ENCODE measurements at places on chromosomes 13 and 19.

DNA sequence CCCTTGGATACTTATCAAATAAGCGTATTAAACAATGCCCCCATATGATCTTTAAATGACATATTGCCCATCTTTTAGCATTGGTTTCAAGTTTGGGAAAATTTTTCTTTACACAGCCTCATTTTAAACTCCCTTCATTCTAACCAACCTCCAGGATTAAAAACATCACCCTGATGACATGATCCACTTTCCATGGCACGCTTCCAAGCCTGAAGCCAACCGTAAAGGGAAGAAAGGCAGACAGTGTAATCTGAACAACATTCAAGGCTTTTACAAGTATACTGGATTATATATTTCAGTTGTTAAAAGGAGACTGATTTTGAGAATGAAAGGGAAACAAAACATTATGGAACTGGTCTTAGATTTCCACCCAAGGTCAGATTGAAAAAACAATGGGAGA is 1721.9 kb downstream of the OLFM4 start:
- DNase-seq: no peak

GRCh38 chr13:73765651-73766384 is 368.4 kb downstream of the KLF12 start:
- peak; percentile 83 for DNase-seq

DNA sequence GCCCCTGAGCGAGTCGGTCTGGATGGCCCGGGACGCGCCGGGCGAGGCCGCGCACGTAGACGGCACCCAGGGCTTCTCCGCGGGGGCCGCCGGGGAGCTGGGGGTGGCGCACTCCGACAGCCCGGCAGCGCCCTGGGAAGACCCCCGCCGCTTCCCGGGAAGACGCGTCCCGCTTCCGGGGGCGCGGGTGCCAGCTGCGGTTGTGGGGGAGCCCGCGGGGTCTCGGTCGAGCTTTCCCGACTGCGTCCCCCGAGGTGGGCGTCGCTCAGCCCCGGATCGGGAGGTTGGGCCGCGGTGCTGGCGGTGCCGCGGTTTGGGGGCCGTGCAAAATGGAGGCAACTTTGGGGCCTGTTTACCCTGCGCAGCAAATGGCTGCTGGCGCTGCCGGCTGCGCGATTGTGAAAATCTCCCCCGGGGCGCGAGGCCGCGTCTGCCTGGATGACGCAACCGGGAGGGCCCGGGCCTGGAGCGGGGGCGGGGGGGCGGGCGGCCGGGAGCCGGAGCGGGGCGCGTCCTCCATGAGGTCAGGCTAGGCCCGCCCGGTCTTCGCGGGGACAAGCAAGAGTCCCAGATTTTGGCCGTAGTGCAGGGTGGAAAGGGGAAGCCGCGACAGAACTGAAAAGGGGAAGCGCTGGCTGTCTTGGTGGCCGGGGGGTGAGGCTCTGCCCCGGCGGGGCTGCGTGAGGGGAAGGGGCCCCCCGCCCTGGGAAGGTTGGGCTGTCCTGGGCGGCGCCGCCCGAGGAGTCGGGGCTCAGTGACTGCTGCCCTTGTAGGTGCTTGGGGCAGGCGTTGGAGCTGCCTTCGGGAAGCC is 11.3 kb downstream of the PEAK3 start:
- peak; percentile 84 for DNase-seq

DNA sequence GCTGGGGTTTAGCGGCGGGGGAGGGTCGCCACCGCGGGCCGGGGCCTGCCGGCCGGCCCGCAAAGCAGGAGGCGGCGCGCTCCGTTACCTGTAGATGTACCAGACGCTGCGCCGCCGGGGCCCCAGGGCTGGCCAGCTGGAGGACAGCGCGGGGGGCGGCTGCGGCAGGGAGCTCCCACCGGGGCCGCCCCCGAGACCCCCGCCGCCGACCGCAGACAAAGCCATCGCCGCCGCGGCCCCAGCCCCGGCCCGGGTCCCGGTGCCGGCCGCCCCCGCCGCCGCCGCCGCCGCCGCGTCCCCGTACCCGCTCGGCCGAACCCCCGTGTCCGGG is 24.8 kb downstream of the SHANK1 start:
- DNase-seq: no peak

GRCh38 chr19:5250127-5250659 is 90.4 kb downstream of the PTPRS start:
- DNase-seq: no peak

- DNase-seq: no peak
These were observed 5.6 kb downstream of the KLK2 start for GRCh38 chr19:50878851-50879250.

- no peak for DNase-seq
These were observed 223.1 kb downstream of the NBEA start for GRCh38 chr13:35165205-35165604.

DNA sequence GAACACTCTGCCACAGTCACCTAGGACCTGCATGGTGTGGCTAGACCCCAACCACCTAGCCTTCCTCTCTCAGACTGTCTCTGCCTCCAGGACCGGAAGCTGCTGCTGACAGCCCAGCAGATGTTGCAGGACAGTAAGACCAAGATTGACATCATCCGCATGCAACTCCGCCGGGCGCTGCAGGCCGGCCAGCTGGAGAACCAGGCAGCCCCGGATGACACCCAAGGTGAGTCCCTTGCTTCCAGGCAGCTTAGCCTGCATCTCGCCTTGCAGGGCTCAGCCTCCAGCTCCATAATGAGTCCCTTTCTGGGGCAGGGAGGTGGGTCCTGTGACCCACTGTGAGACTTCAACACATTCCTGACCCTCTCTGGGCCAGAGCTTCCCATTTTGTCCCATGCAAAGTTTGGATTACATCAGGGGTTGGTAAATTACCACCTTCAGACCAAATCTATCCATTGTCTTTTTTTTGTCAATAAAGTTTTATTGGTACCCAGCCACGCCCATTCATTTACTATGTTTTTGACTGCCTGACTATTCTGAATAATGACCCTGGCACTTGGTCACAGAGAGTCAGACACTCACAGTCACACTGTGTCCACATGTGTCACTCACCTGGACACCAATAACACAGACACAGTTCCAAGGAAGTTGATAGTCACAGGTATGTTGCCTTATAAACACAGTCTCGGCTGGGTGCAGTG is 13.4 kb downstream of the PKN1 start:
- DNase-seq: no peak

DNA sequence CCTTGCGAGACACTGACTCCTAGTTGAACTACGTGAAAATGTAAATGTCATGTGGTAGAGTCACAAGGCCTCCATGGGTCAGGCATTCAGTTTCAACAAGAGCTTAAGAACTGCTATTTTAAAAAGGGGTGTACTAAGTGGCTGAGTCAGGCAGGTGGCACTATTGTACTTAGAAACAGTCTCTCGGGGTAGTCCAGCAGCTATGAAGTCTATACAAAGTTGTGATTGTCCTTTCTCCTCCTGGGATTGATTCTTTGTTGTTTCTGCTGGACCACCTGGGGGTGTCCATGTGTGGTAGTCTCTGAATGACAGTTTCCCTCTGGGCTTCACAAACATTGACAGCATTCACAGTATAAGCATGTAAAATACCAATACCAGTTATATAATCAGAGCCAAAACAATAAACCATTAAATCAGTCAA is 33.0 kb downstream of the UGGT2 start:
- peak; percentile 50 for DNase-seq

GRCh38 chr13:99985241-99985874 is 3.8 kb downstream of the ZIC2 start:
- DNase-seq: no peak

- no peak for DNase-seq
These were observed 22.7 kb downstream of the FAM187B start for GRCh38 chr19:35205733-35206323.

GRCh38 chr19:610801-611480 is 21.3 kb downstream of the HCN2 start:
- peak; percentile 88 for DNase-seq

DNA sequence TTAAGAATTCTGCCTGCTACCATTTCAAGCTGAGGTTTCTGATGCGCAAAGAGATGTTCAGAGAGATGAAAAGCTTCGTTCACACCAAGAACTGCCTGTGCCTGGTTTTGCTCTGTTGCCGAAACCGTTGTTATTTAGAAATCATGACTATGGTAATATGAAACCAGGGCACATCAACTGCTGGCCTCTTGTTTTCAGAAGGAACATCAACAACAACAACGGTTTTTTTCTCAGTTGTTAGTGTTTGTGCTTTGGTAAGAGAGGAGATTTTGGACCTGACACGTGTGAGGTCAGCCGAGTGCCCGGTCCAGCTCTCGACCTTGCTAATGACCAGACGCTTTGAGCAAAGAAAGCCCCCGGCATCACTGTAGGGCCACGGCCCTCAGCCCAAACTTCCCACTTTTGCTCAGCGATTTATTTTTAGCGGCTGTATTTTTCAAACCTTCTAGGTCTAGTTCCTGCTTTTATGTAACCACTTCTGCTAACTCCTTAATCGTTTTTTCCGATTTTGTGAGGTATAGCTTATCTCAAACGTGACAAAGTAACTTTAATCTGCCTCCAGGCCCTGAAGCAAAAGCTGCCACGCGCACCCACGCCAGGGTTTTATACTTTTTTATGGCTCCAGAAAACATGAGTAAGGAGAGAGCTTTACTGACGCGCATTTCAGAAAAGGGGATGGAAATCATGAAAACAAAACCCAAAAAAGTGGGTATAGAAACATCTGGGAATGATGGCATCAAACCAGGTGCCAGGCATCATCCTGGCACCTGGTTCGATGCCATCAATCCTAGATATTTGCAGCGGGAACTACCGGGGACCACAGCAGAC is 42.0 kb downstream of the KLF2 start:
- DNase-seq: no peak

- peak; percentile 65 for DNase-seq
These were observed 109.7 kb downstream of the NUFIP1 start for GRCh38 chr13:44879452-44880058.

DNA sequence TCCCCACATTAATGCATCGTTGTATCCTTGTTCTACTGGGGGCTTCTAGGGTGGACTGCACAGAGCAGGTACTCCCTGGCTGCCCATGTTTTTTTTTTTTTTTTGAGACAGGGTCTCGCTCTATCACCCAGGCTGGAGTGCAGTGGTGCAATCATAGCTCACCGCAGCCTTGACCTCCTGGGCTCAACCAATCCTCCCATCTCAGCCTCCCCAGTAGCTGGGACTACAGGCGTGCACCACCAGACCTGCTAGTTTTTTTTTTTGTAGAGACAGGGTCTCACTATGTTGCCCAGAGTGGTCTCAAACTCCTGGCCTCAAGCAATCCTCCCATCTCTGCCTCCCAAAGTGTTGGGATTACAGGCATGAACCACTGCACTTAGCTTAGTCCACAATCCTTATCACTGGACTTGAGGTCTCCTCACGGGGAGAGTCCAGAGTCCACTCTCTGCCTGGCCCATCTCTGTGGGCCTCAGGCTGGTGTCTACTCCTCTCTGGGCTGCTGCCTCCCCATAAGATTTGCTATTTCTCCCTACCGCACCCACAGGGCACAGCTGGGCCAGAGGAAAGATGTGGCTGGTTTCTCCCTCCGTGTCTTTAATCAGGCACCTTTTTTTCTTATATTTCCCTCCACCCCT is 50.4 kb upstream of the CYP4F8 start:
- no peak for DNase-seq

DNA sequence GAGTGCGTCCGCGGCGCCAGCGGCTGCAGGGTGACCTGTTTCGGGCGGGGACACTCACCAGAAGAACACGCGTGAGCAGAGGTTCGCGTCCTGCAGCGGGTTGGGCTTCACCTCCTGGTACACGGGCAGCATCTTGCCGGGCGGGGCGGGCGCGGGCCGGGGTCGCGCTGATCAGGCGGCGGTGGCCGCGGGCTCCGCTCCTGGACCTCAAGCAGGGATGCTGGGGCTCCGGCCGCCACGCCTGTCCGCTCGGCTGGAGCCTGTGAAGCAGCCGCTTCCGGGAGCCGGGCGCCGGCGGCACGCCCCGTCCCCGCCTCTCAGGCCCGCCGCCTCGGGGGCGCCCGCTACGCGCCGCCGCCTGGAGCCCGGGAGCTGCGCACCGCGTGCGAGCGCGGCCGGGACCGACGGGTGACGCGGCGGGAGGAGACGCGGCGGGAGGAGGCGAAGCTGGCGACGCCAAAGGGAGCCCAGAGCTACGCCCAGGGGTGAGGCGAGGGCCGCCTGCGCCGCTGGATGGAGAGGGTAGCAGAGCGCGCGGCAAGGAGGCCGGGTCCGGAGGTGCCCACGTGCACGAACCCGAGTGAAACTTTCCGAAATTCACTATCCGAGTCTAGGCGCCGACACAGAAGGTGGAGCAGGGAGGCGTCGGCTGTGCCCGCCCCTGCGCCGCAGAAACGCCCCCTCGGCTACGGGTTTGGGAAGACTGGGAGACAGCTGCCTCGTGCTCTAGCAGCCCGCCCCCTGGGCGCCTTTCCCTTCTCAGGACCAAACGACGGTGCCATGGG is at the start of gene ABCC4:
Gene ABCC4 (minus strand): TSS at position 269 of the 785 bp plus-strand sequence. CDS start 137 bp downstream, at position 132.
- DNase-seq: peak; percentile 78

- no peak for DNase-seq
These were observed 20.9 kb downstream of the TFDP1 start for GRCh38 chr13:113605461-113605860.

DNA sequence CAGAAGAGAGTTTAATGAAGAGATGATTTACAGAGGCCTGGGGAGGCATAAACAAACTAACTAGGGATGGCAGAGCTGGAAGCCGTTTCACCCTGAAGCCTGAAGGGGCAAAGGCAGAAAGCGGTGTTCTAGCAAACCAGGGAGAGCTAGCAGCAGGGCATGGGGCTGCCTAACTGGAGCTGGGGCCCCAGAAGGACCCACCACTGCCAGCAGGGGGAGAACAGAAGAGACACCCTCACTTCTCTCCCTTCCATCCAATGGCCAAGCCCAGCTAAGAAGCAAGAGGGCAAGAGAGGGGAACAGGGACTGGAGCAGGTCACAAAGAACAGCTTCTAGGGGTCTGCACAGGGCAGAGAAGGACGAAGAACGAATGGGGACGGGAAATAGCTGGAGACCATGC is 195.5 kb downstream of the KATNAL1 start:
- DNase-seq: no peak

GRCh38 chr13:76440568-76440967 is 445.6 kb downstream of the KCTD12 start:
- DNase-seq: no peak

GRCh38 chr19:53492153-53492552 is 24.6 kb downstream of the ZNF813 start:
- DNase-seq: no peak

DNA sequence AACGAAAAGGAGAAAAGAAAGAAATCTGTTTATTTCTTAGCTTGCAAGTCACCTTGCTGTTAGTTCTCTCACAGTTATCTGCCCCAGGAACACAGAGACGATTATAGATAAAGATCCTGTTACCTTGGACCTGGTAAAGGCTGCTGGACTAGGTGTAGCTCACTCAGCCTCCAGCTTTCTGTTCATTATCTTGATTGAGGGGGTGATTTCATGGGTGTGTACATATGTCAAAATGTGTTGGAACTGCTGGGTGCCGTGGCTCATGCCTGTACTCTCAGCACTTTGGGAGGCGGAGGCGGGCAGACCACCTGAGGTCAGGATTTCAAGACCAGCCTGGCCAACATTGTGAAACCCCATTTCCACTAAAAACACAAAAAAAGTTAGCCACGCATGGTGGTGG is 27.9 kb downstream of the CERS4 start:
- DNase-seq: no peak

All from fibroblast of skin of abdomen (primary cell).